Left ventricle myocardium inferior (tissue), 1 donor: ENCODE measurements at places on chromosomes 7 and 10.

DNA sequence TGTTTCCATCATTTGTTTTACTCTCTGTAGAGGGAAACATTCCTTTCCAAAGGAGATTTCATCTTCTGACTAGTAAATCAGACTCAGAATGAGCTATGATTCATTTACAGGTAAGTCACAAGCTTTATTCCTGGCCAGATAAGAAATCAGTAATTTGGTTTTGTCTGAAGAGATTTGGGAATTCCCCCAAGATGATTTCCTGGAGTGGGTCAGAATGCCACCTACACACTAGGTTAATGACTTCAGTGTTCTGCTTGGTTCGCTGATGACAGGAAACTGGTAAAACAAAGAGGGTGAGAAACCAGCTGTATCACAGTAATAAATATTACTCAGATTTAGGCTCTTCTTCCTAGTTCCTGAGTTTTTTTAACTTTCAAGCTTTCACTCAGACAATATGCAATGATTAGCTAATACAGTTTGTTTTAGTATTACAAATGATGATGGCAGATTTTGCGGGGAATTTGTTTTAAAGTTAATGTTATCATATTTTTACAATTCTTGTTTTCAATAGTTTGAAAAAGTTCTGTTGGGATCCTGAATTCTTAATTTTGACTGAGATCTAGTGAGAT is 8.3 kb upstream of the ASZ1 start:
- DNase-seq: no peak

GRCh38 chr10:71434760-71435394 is 38.2 kb downstream of the CDH23 start:
- no peak for DNase-seq

- peak; percentile 82 for DNase-seq
Observed at GRCh38 chr7:5494683-5495561, 71.3 kb upstream of the TNRC18 start.

DNA sequence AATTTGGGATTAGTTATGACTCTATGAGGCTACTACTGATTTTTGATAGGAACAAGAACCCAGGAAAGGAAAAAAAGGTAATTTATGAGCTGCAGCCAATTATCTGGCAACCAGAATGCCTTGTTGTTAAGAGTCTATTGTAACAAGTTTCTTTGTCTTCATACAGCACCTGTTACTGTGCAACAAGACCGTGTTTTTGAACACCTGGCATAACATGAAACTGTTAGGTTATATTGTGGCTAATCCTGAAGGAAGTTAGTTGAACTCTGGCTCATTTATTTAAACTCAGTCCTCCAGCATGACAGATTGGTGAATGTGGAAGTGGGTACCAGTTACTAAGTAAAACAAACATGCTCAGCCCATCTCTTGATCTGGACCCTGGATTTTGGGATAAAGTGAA is 33.0 kb downstream of the RALA start:
- no peak for DNase-seq

DNA sequence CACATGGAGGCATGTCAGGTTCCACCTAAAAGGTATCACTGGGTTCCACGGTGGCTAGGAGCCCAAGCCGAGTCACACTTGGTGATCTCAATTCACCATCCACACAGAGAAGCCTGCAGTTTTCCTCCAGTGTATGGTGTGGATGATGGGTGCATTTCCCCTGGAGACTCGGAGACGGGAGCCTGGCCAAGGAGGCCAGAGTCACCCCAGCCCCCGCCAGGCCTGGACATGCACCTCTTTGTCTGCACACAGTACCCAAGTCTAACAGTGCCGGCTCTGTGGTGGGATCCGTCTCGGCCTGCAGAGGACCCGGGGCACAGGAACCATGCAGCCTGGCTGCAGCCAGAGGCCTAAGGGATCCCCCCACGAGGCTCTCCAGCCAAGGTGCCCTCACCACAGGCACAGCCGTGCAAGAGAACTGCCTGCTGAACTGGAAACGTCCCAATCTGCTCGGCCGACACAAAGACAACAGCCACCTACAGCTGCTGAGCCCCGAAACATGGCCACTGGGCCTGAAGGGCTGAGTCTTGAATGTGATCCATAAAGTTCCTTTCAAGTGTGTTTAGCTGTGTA is 75.2 kb downstream of the DIP2C start:
- no peak for DNase-seq

GRCh38 chr10:127441350-127442219 is 107.5 kb upstream of the NPS start:
- no peak for DNase-seq

- DNase-seq: no peak
Observed at GRCh38 chr10:86109421-86109820, 257.2 kb downstream of the GRID1 start.

DNA sequence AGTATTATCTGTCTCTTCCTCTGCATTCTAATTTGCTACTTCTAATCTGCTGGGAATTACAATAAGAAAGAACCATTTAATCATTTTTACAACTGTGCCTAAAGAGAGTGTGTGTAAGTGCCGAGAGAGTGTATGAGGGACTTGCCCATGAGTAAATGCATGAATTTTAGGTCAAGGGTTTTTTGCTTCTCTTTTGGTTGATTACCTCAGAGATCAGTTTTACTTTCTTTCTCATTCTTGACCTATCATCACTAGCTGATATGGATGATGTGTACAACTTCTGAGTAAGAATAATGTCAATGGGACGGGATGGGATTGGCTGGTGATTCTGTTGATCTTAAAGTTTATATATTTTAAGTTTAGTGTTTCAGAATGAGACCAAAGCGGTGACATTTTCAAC is 47.8 kb downstream of the IKZF1 start:
- DNase-seq: no peak

DNA sequence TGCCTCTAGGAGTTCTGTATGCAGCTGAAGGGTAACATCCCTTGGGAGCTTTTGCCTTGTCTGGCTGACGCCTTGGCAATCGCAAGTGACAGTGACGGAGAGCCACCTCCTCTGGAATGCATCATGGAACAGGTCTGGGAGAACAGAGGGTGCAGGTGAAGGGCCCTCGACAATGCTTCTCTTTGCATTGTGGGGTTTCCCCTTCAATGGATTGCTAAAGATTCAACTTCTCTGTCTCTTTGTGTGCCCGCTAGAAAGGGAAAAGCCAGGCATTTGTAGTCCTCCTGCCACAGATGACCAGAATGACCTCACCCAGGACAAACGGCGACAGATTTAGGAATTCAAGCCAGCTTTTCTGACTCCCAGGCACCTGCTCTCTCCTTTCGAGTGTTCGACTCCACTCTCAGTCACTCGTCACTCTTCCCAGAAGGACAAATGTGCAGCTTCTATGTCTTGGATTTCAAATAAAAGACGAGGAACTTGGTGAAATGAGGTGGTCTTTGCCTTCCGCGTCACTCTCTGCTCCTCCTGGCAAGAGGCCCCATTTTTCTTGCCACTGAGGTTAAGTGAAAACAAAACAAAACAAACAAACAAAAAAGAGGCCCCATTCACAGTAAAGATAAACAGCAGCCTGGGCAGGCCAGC is 26.1 kb downstream of the IL2RA start:
- no peak for DNase-seq

DNA sequence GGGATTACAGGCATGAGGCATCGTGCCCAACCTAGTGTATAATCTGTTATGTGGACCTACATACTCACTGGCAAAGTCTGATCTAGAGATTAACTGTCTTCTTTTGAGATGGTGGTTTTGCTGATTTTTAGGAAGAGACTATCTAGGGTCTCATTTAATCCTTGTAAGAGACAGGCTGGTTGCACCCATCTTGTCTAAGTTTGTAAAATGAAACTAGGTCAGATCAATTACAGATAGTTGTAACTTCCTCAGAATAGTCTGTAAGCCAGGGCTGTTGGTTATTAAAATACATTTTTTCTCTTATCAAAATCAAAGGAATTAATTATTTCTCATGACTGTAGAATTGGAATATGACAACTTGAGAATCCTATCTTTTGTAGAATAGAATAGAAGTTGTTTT is 64.6 kb upstream of the RPA3 start:
- DNase-seq: no peak

DNA sequence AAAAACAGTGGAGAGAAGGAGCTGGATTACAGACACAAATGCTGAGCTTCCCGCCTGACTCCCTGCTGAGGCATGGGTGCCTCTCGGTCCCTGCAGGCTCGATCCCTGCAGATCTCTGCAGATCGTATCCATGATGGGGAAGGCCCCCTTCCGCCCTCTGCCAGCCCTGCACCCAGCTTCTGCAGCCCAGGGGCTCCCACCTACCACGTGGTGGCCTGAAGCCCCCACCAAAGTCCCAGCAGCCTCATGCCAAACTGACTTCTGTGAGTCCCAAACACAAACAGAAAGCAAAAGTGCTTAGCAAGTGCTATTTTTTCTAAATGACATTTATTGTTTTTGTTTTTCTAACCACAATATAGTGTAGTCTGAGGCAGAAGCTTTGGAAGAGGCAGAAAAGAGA is 127.1 kb upstream of the CHST15 start:
- no peak for DNase-seq

GRCh38 chr10:10903620-10904019 is 114.1 kb upstream of the CELF2 start:
- DNase-seq: no peak

DNA sequence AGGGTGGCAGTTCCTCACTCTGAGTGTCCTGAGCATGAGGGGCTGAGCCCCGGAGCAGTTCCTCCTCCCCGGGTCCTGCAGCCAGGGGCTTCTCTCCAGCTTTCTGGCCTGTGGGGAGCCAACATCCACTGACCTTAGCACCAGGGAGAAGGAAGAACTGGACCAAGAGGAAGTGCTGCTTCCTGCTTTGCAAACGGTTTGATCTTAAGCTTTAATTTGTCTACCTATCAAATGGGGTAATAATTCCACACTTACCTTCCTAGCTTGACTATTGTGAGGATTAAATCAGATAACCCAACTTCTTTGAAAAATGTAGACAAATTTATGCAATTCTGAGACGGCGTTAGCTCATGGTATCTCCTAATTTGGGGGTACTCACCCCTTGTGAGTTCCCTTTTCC is 2.0 kb downstream of the NOBOX start:
- no peak for DNase-seq

- DNase-seq: no peak
Observed at GRCh38 chr7:158811894-158812293, 17.4 kb downstream of the ESYT2 start.

- DNase-seq: no peak
Observed at GRCh38 chr7:39172137-39172536, 194.4 kb downstream of the POU6F2 start.

DNA sequence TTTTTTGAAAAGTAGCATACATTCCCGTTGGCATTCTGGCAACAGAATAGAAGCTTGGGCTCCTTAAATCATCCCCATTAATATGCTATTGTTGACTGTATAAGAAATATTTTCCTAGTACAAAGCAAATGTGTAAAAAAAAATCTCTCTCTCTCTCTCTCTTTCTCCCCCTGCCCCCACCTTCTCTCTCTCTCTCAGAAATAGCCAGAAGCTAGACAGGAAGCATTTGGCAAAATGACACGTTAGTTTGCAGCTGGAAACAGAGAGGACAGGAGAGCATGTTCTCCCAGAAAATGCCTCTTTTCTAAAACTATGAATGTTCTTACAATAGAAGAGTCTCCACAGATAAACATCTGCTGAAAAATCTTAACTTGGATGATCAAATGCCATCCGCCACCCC is 59.6 kb upstream of the AKR1E2 start:
- DNase-seq: no peak

DNA sequence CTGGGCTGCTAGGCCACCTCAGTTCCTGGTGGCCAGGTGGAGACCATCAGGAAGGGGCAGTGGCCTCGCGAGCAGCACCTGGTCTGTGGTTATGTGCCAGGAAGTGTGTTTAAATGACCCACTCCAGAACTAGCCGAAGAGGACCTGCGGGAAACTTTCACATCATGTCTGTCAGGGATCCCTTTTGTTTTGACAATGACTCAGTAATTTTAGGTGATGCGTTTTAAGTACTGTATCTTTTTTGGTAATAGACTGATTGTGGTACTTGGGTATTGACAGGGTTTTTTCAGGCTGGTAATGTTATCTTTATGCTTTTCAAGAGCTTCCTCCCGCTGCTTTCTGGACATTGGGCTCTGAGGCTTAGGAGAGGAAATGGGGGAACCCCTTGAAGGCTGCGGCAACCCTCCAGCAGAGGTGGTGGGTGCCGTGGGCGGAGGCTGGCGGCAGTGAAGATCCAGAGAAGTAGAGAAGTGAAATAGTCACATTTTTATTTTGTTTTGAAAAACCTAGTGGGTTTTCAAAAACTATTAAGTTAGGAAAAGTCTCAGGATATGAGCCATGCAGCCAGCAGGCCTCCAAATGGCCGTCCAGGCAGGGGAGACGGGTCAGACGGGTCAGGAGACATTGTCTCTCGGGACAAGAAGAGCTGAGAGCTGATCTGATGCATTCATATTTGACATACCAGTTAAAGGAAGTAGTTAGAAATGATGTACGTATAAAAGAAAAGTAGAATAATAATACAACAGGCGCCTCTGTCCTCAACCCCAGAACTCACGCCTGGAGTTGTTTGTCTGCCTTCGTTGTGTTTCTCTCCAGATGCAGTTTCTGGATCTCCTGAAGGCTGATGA is 27.7 kb downstream of the PPP2R2D start:
- DNase-seq: peak; percentile 38

- no peak for DNase-seq
Observed at GRCh38 chr10:456486-456885, 233.0 kb downstream of the DIP2C start.

- no peak for DNase-seq
Observed at GRCh38 chr7:128219636-128220035, 21.4 kb upstream of the LEP start.

DNA sequence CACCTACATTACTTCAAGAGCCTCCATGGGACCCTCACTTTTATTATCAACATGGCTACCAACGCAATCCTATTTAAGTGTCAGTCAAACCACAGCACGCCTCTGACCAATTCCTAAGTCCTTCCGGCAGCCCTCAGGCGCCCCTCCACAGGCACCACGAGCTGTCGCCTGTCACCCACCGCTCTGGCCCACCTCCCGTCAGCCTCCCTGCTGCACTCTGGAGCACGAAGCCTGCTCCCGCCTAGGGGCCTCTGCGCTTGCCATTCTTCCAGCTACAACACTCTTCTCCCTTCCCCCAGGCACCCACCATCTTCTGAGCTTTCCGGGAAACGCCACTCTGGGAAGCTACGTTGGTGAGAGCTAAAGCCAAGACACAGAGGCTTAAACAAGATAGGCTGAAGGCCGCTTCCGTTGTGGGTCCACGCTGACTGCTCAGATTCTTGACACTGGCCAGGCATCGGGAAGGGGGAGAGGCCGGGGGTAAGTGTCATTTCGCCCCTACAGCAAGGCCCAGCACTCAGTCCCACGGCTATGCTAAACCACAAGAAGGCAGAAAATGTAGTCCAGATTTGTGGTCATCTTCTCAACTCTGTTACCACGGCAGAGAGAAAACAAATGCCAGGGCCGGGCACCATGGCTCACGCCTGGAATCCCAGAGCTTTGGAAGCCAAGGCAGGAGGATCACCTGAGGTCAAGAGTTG is 56.7 kb downstream of the GNA12 start:
- no peak for DNase-seq

- no peak for DNase-seq
Observed at GRCh38 chr10:78412605-78413004, 378.9 kb downstream of the RPS24 start.

DNA sequence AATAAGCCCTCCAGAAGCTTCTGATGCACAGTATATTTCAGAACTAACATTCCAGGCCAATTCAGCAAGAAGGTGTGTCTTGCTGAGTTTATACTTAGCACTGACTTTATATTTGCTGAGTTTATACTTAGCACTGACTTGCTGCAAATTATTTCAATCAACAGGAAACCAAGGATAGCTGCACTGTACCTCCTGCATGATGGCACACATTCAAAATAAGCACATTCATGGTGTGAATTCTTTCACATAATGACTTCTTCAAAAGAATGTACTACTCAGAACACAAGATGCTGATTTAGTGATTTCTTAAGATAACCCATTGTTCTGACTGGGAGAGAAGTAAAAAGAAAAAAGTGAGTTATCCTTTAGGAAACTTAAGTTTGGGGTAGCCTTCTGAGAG is 52.0 kb downstream of the JAZF1 start:
- DNase-seq: no peak
